Gastroesophageal sphincter (tissue), 4 donors: ENCODE measurements at places on chromosomes 3 and 15.

DNA sequence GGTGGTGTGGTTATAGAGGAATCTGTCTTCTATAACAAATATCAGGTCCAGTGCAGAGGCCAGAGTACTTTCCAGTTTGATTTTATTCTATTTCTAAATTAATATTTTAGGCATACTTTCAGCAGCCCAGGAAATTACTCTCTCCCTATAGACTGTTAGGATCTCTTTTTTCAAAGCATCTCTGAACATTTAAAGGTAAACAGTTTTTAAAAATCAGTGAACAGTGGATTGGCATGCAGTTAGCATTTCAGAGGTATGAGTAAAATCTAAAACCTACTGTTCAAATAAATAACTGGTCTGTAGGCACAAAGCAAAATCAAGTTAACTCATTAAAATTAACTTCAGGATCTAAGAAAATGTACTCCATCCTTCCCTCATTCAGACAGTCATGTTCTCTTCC, 3.0 kb downstream of the ZBED2 start:
- ATAC-seq, result no peak

GRCh38 chr15:43808960-43809678, 8.7 kb downstream of the HYPK start:
- ATAC-seq, result no peak

- peak; percentile 90 for ATAC-seq
These were observed 20.4 kb upstream of the NFKBIZ start for GRCh38 chr3:101828691-101829436.

DNA sequence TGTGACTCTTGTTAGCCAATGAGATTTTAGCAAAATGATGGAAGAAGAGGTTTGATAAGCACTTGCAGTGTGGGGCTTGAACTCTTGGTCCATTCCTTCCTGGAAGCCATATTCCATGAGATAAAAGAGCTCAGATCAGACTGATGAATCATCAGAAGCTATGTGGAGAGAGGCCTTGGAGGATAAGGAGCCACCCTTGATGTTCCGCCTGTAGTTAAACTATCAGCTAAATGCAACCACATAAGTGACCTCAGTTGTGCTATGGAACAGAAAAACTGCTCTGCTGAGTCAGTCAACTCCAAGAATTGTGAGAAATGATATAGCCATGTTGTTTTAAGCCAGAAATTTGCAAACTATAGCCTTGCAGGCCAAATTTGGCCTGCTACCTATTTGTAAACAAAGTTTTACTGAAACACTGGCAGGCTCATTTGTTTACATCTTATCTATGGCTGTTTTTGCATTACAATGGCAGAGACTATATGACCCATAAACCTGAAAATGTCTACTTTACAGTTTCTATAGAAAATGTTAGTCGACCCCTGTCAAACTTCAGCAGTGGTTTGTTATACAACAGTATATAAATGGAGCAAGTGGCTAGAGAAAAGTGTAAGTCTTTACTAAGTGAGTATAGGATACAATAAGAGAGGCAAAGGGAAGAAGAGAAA, 27.6 kb upstream of the GAP43 start:
- ATAC-seq, result no peak

DNA sequence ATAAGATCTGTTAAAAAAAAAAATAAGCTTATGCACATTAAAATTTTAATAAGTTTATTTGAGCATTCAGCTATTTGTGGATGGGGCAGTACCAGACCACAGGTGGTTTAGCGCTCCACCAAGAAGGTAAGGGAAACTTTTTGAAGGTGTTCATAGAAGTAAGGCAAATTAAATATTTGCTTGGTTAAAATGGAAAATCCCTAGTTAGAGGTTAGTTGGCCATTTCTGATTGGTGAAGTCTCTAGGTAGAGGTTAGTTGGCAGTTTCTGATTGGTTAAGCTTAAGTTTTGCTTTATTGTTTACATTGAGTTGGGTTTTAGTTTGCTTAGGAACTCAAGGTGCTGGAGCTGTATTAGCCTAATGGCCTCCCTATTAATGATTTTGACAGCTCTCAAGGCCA, 30.7 kb downstream of the SCN11A start:
- ATAC-seq, result no peak
